GM18507 (cell line): ENCODE measurements at places on chromosomes 1 and 21.
A peak's percentile ranks its signal among the peaks of the same experiment; 100 is the strongest.

DNA sequence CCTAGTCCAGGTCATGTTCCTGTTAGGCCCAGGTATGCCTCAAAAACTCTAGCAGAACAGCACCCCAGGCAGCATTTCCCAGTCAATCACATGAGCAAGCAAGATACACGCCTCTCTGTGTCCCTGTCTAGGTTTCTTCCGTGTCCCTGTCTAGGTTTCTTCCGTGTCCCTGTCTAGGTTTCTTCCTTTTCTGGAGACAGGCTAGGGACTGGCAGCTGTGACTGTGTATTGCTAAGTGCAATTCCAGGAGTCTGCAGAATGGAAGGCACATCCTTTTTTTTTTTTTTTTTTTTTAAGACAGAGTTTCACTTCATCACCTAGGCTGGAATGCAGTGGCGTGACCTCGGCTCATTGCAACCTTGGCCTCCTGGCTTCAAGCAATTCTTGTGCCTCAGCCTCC, 77.6 kb downstream of the SETD4 start:
- no peak for DNase-seq

DNA sequence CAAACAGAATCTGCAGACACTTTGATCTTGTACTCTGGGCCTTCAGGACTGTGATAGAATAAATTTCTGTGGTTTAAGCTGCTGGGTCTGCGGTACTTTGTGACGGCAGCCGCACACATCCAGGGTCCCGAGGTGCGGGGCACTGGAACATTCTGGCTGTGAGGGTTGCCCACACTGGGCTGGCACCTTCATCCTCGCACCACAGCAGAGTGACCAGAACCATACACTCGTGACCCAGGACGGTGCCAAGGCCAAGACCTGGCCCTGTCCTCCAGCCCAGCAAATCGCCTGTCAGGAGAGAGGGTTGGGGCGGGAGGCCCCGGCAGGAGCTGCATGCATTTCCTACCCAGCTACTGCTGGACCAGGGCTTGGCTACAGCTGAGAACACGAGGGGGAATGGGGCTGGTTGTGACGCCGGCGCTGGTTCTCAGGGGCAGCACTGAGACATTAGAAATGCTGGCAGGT, 2.6 kb upstream of the FTCD start:
- DNase-seq, result no peak

GRCh38 chr1:213745451-213745850, 242.3 kb upstream of the PROX1 start:
- DNase-seq, result no peak

DNA sequence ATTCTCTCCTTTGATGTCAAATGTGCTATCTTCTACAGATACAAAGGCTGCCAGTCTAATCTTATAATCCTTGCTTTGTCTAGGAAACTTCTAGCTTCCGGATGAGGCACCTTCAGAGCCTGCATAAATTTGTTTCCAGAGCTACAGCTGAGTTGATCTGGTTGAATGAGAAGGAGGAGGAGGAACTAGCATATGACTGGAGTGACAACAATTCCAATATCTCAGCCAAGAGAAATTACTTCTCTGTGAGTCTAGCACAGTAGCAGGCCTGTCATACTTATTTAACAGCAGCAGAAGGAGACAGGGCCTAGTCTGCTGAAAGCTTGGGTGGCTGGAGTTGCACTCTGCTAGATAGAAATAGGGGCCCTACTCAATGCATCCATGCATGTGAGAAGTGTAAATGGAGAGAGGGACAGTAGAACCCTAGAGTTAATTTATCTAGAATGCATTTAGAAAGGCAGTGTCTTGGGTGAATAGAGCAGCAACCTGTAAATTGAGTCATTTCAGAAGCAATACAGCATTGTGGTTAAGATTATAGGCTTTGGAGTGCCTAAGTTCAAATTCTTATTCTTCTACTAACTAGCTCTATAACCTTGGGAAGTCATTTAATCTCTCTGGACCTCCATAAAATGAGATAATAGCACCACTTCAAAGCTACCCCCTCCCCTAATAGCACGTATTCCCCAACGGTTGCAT, 89.0 kb downstream of the MACF1 start:
- no peak for DNase-seq

DNA sequence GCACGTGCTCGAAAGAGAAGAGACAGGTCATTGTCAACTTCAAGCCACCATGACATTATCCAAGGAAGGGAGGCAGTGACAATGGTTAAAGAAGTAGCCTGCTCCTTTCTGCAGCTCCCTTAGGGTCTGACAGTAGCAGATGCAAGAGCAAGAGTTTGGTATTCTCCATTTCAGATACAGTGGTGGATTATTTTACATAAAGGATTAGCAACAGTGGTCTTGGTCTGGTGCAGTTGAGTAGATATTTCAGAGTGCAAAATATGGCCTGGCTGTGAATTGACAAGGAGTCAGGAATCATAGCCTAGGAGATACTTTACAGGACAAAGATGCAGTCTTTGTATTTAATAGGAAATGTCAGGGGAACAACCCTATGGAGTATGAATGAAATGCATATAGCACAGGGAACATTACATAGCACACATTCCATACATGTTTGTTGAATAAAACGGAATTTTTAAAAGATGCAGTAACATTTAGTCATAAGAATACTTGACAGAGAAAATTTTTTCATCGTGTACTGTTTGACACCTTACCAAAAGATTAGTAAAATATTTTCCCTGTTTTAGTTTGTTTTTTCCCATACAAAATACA, 41.8 kb downstream of the CHRM3 start:
- DNase-seq, result no peak

GRCh38 chr1:26388791-26389445, 16.4 kb upstream of the ZNF683 start:
- DNase-seq, result no peak

DNA sequence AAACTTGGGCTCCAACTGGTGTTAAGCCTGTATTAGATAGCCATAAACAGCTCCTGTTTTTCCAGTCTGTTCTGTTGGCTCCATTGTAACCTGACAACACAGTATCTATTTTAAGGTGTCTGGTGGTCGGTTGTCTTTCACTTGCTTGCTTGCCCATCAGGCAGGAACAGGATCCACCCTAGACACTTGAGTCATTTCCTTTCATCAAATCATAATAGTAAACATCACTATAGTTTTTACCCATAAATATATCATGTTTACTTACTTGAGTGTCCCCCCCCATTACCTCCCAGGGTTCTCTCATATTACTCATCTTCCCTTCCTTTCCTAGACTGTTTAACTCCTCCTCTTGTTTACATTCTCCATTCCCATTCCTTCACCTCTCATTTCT, 2.9 kb downstream of the DDI2 start:
- no peak for DNase-seq

DNA sequence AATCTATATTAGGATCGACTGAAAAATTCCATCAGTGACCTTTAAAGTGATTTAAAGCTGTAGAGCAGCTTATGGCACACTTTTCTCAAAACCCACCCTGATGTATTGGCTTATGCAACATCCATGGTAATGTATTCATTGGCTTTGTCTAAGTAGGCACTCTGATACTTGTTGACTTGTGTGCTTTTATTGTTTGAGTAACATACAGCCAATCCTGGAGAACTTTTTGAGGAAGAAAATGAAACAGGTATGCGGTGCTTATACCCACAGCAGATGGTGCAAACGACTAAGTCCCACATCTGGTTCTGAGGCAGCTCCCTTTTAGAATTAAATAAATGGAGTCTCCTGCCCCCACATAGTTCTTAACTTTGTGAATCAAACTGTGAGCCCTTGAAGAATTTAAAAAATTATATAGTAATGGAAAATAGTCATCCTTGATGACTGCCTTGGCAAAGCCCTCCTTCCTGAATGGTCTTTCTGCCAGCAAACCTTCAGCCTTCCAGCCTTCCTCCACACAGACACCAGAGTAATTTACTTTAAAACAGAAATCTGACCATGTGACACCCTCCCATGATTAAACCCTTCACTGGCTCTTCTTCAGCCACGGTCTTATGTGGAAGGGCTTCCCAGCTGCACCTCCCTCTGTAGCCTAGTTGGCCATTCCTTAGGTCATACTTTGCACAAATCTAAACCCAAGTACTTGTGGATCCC, 116.0 kb downstream of the BCAR3 start:
- DNase-seq, result no peak

- DNase-seq, result no peak
Observed at GRCh38 chr21:41422546-41423304, 3.3 kb upstream of the MX1 start.

DNA sequence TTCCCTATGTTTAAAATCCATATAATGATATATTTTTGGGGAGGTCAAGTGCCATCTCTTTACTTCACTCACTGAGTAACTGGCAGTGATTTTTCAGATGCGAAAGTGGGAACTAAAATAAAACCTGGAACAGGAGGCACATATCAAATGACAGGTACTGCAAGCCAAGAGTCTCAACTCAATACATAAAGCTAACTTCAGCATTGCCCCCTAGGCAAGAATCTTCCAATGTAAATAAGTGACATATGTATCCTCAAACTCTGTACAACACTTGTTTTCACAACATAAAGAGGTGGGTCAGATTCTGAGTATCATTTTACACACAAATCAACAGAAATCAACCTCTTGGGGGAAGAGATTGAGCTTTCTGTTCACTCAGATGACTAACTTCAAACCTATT, 18.1 kb downstream of the DCAF8 start:
- DNase-seq, result no peak

DNA sequence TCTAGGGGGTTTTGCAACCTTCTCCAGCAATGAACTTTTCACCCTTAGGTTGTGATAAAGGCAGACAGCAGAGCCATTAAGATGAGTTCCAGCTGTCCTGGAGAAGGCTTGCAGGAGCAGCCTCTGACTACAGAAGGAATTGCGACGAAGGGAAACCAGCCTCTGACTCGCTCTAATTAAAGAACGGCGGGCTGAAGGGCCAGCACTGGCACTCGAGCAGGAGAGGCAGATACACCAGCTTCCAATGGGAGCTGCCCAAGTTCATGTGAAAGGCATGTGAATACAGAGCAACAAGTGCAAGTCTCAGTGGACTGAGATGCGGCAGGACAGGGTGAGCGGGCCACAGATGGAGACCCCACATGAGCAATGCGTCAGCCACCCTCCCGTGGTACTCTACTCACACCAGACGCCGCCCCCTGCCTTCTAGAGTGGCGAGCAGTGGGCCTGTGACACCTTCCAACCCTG, 15.7 kb downstream of the RCC2 start:
- no peak for DNase-seq

- no peak for DNase-seq
Observed at GRCh38 chr1:211198111-211198510, 61.1 kb upstream of the RCOR3 start.

DNA sequence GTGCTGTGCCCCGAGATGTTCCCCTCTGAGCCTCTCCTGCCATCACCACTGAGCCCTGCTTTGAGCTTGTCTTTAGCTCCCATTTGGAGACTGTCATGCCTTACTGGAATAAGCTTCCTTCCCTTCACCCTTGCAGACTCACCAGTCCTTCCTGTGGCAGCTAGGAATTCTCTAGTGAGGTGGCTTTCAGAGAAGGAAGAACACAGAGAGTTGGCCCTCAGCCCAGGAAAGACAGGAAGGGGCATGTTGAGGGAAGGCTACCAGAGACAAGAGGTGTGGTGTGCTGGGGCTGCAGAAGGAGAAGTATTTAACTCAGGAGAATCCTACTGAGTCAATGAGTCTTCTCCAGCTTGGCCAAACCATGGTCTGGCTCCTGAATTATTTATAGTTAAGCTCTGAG, 76.3 kb downstream of the UCK2 start:
- no peak for DNase-seq

- no peak for DNase-seq
Observed at GRCh38 chr1:193318347-193318746, 131.9 kb upstream of the B3GALT2 start.

DNA sequence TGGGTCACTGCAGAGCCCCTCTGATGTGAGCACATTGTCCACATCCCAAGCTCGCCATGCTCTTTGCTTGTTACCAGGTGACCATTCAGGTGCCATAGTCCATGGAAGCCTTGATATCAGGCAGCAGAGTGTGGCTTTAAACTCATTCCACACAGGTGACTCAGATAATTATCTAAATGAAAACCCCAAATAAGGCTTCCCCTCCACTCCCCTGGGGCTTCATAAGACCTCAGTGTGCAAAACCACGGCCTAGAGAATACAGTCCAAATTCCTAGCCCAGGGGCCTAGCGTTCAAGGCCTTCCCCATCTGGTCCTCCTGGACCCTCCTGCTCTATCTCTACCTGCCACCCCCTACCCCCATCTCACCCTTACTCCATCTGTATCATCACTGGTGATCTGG, 97.1 kb downstream of the ARHGEF10L start:
- no peak for DNase-seq

DNA sequence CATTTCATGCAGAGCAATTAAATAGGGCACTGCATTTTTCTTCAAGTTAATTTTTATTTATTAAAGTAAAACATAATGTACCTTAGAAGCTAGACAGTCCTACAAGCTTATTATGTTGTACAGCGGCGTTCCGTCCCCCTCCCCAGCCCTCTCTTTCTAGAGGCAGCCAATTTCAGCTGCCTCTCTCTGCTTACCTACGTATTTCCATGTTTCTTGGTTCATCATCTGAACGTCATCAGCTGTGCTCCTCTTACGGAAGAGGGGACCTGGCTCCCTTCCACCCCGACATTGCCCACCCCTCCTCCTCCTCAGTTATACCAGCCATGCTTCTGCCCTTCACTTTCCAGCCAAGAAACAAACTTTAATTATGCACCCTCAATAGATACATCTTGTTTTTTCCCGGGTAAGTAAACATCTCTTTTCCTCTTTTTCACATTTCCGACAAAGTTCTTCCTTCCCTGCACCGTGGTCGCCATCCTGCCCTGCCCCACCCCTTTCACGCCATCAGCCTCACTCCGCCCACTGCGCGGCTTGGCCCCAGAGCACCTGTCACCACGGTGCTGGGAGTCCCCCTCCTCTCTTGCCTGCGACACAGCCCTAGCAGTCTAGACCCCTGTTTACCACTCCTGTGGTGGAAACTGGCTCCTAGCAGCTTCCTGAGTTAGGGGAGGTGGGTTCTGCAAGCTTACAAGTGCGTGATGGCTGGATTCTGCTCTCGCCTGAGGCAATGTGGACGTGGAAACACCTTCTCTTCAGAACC, 57.9 kb downstream of the SLC37A1 start:
- no peak for DNase-seq

GRCh38 chr1:42922687-42923366, 35.8 kb downstream of the SLC2A1 start:
- peak; percentile 47 for DNase-seq

- no peak for DNase-seq
Observed at GRCh38 chr1:18693256-18694098, 62.8 kb downstream of the PAX7 start.

GRCh38 chr1:166390366-166391033, 223.7 kb upstream of the FAM78B start:
- no peak for DNase-seq

- DNase-seq, result no peak
Observed at GRCh38 chr1:152451254-152451653, 37.2 kb upstream of the CRNN start.
